MM.1S (cell line): ENCODE measurements at places on chromosomes 13 and 19.

GRCh38 chr19:47370045-47370611 is 21.0 kb downstream of the DHX34 start:
- H3K4me1 ChIP-seq = no peaks in the 10 kb centered on the region
- DNase-seq = no peak
- no peaks in the 10 kb centered on the region for H3K27me3 ChIP-seq
- H3K4me3 ChIP-seq = no peak overlapping the region
- no peak overlapping the region for H3K27ac ChIP-seq

DNA sequence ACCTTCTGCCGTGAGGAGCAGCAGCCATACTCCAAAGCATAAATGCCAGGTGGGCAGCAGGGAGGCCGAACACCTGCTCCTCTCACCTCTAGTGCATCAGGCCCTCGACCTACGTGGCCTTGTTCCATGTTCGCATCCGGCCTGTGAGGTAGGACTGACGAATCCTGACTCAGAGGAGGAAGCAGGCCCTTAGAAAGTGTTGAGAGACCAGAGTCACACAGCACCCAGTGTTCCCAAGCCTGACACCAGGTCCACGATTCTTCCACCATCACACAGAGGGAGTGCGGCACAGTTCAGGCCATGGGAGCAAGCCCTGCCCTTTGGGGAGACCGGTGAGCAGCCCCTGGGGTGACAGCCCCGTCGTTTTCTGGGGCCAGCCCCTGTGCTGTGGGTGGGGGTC is 14.7 kb downstream of the ATP12A start:
- H3K27ac ChIP-seq = no peak overlapping the region
- no peaks in the 10 kb centered on the region for H3K36me3 ChIP-seq
- DNase-seq = no peak
- no peaks in the 10 kb centered on the region for H3K4me1 ChIP-seq

- no peaks in the 10 kb centered on the region for H3K36me3 ChIP-seq
- no peak for DNase-seq
- no peaks in the 10 kb centered on the region for H3K4me1 ChIP-seq
- no peaks in the 10 kb centered on the region for H3K27me3 ChIP-seq
These were observed 98.4 kb upstream of the STARD13 start for GRCh38 chr13:33383724-33384577.

GRCh38 chr19:47778954-47779351 is 450 bp downstream of the SELENOW start:
- H3K27ac ChIP-seq = no peak overlapping the region
- H3K4me1 ChIP-seq = no peaks in the 10 kb centered on the region
- H3K36me3 ChIP-seq = no peaks in the 10 kb centered on the region

GRCh38 chr19:13152974-13153568 is 2.9 kb downstream of the IER2 start:
- peaks cover 32% of the 10 kb centered on the region for H3K4me1 ChIP-seq
- H3K27me3 ChIP-seq = peaks cover 49% of the 10 kb centered on the region
- DNase-seq = peak; percentile 74
- peak overlapping the region; percentile 69 for H3K4me3 ChIP-seq
- H3K27ac ChIP-seq = no peak overlapping the region

DNA sequence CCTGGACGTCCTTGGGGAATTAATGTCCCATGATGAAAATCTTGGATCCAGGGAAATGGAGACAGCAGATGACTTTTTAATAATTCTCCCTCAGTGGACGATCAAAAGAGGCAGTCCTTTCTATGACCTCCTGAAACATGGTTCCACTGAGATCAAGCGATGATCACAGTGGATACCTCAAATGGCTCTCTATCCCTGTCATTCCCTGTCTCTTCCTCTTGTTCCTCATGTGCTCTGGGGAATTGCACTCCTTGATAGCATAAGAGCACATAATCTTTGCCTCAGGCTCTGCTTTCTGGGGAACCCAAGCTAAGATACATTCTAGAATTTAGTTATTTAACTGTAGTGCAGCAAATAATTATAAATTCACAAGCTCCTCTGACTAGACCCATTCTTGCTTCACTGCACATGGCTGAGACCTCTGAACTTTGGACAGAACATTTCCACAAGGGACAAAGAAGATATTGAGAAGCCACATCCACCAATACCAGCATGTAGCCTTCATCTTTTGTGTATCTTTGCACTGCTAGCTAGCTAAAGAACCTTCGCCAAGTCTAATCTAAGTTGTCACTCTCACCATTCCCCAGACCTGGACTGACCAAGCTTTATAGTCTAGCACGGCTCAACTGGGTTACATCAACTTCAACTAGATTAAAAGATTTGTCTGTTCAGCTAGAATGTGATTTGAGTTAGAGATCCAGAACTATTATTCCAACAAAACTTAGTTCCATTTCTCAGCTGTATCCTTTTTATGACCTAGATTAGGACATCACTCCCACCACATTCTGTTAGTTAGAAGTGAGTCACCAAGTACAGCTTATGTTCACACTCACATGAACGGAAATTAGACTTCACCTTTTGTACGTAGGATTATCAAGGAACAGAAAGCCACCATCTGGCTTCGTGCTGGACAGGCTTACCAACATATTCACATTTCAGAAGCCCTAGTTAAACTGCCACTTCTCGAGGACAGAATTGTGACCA is 142.7 kb downstream of the SUCLA2 start:
- H3K36me3 ChIP-seq = no peaks in the 10 kb centered on the region
- H3K4me1 ChIP-seq = no peaks in the 10 kb centered on the region
- no peak overlapping the region for H3K4me3 ChIP-seq
- H3K27ac ChIP-seq = no peak overlapping the region
- no peak for DNase-seq

DNA sequence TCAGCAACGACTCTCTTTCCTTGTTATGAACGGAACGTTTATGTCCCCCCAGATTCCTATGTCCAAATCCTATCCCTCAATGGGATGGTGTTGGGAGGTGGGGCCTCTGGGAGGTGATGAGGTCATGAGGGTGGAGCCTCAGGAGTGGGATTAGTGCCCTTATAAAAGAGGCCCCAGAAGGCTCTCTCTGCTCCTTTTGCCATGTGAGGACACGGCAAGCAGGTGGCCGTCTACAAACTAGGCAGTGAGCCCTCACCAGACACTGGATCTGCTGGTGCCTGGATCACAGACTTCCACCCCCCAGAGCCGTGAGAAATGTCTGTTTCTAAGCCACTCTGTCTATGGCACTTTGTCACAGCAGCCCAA is 53.2 kb downstream of the EPS15L1 start:
- no peaks in the 10 kb centered on the region for H3K27me3 ChIP-seq
- H3K27ac ChIP-seq = no peak overlapping the region
- no peak overlapping the region for H3K4me3 ChIP-seq
- H3K4me1 ChIP-seq = no peaks in the 10 kb centered on the region
- 0 out of 2 replicates have a peak, but pooled peaks cover 3% of the 10 kb centered on the region for H3K36me3 ChIP-seq
- no peak for DNase-seq

GRCh38 chr13:53010374-53011105 is 18.1 kb upstream of the OLFM4 start:
- no peak overlapping the region for H3K4me3 ChIP-seq
- H3K36me3 ChIP-seq = no peaks in the 10 kb centered on the region
- no peak for DNase-seq

DNA sequence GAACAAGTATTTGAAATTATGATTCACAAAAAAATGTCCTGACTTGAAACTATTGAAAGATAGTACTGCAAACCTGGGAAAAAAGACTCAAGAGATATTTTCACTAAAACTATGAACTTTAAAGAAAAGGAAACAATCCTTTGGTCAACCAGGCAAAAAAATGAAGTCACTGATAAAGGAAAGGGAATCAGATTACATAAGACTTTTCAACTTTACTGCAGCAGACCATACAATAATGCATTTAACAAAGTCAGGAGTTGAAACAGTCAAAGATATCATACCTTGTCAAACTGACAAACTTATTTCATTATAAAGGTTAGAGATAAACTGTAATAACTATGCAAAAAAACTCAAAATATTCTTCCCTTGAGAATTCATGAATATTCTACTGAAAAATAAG is 361.6 kb downstream of the DLEU7 start:
- H3K27me3 ChIP-seq = no peaks in the 10 kb centered on the region
- DNase-seq = no peak
- no peak overlapping the region for H3K27ac ChIP-seq
- no peak overlapping the region for H3K4me3 ChIP-seq
- H3K36me3 ChIP-seq = no peaks in the 10 kb centered on the region
- H3K4me1 ChIP-seq = no peaks in the 10 kb centered on the region

- no peak within 1 kb of the TSS for H3K27ac ChIP-seq
- peak within 1 kb of the TSS; percentile 65 for H3K4me3 ChIP-seq
- no peaks in the 10 kb centered on the region for H3K36me3 ChIP-seq
- H3K4me1 ChIP-seq = no peaks in the 10 kb centered on the region
These were observed at the start of gene MAB21L1 for GRCh38 chr13:35475960-35476943. Gene MAB21L1 (minus strand): TSS chr13:35476689. CDS start chr13:35476138, 551 bp downstream.

DNA sequence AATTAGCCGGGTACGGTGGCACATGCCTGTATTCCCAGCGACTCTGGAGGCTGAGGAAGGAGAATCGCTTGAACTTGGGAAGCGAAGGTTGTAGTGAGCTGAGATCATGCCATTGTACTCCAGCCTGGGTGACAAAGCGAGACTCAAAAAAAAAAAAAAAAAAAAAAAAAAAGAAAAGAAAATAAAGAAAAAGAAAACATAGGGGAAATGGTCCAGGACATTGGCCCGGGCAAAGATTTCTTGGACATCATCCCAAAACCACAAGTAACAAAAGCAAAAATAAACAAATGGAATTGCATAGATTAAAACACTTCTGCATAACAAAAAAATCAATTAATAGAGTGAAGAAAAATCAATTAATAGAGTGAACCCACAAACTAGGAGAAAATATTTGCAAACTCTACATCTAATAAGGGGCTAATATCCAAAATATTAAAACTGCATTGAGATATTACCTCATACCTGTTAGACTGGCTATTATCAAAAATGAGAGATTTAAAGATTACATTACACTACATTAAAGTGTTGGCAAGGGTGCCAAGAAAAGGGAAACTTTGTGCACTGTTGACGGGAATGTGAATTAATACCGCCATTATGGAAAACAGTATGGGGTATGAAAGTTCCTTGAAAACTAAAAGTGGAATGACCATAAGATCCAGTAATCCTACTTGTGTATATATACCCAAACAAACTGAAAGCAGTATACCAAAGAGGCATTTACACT is 18.5 kb upstream of the ABCC4 start:
- no peak overlapping the region for H3K27ac ChIP-seq
- DNase-seq = no peak
- no peaks in the 10 kb centered on the region for H3K27me3 ChIP-seq
- H3K4me1 ChIP-seq = no peaks in the 10 kb centered on the region
- no peak overlapping the region for H3K4me3 ChIP-seq
- no peaks in the 10 kb centered on the region for H3K36me3 ChIP-seq

DNA sequence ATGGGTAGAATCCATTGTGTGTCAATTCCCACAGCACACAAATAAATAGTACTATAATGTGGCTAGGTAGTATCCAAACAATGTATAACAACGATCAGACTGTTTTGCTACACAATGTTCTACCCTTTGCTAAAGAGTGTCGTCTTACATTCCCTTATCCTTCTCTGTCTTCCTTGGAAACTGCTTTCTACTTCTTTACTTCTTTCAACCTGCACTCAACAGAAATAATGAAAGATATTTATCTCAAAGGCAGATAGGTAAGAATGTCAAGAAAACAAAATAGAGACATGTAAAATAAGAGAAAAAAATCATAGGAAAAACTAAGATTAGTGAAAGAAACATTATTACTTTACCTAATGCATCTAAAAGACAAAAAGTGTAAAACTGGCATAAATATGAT is 814.7 kb downstream of the PCDH9 start:
- H3K4me3 ChIP-seq = no peak overlapping the region
- H3K27ac ChIP-seq = no peak overlapping the region
- H3K27me3 ChIP-seq = no peaks in the 10 kb centered on the region
- H3K36me3 ChIP-seq = no peaks in the 10 kb centered on the region
- H3K4me1 ChIP-seq = no peaks in the 10 kb centered on the region
- DNase-seq = no peak

DNA sequence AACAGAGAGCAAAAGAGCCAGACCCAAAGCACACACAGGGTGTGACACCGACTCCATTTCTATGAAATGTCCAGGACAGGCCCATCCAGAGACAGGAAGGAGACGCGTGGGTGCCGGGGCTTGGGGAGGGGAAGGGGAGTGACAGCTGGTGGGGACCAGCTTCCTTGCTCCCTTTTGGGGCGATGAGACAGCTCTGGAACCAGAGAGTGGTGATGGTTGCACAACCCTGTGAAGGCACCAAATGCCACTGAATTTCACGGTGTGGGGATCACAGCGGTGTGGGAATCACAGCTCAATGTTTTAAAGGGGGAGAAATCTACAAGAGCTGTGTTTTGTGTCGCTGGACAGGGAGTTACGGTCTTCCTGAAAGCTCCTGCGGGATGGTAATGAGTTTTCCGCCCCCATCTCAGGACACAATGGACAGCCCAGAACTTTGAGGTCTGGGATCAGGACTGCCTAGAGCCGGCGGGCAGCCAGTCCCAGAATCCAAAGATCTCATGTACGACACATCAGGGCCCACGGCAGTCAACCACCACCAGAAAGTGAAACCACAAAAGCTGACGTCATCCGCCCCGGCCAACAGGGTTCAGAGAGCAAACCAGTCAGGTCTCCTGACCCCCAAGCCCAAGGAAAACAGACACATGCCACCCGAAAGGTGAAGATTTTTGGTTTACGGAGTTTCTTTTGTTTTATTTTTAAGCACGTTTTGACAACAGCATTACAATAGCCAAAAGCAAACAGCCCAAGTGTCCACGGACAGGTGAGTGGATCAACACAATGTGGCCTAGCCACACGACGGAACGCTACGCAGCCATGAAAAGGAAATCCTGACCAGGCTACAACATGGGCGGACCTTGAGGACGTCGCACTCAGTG is 7.3 kb downstream of the SGTA start:
- no peaks in the 10 kb centered on the region for H3K4me1 ChIP-seq
- no peak for DNase-seq
- no peaks in the 10 kb centered on the region for H3K27me3 ChIP-seq
- H3K4me3 ChIP-seq = no peak overlapping the region
- H3K27ac ChIP-seq = no peak overlapping the region

DNA sequence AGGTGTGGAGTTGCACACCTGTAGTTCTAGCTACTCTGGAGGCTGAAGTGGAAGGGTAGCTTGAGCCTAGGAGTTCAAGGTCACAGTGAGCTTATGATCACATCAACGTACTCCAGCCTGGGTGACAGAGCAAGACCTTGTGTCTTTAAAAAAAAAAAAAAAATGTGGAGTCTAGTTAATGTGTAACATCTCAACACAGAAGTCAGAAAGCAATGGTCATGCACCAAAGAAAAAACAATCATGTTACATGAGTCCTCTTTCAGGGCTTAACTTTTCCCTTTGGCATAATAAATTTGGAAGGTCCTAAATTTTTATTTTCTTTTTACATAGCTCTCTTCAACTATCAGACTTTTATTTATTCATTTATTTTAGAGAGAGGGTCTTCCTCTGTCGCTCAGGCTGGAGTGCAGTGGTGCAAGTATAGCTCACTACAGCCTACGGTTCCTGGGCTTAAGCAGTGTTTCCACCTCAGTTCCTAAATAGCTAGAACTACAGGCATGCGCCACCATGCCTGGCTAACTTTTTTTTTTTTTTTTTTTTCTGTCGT is 22.3 kb downstream of the SETDB2 start:
- H3K4me3 ChIP-seq = no peak overlapping the region
- no peaks in the 10 kb centered on the region for H3K27me3 ChIP-seq
- H3K4me1 ChIP-seq = no peaks in the 10 kb centered on the region
- H3K36me3 ChIP-seq = no peaks in the 10 kb centered on the region
- no peak overlapping the region for H3K27ac ChIP-seq
- DNase-seq = no peak

- no peaks in the 10 kb centered on the region for H3K4me1 ChIP-seq
- H3K27ac ChIP-seq = no peak overlapping the region
- DNase-seq = no peak
- no peaks in the 10 kb centered on the region for H3K36me3 ChIP-seq
- peaks cover 96% of the 10 kb centered on the region for H3K27me3 ChIP-seq
These were observed 16.3 kb upstream of the PTPRS start for GRCh38 chr19:5356918-5357317.

GRCh38 chr19:40229484-40229883 is 3.0 kb upstream of the CCNP start:
- H3K4me3 ChIP-seq = no peak overlapping the region
- no peaks in the 10 kb centered on the region for H3K4me1 ChIP-seq
- H3K27me3 ChIP-seq = 0 out of 2 replicates have a peak, but pooled peaks cover 5% of the 10 kb centered on the region
- DNase-seq = no peak
